ENCODE measurements at places on chromosomes 7 and 10. TPM values are rescaled to one million over a fixed set of nuclear protein-coding genes. Genes with fewer than 3 reads are reported as not detected.

Gene MGMT
- total RNA-seq, result 18.5 TPM

Gene CACNA2D1
- not detected for total RNA-seq

- H3K4me3 ChIP-seq, result no peak overlapping the region
- H3K27ac ChIP-seq, result no peak overlapping the region
- no peak for DNase-seq
- H3K4me1 ChIP-seq, result no peaks in the 10 kb centered on the region
Observed at GRCh38 chr10:73079779-73080541, 16.7 kb downstream of the P4HA1 start.

GRCh38 chr10:127408733-127409132 lies 140.4 kb upstream of the NPS start:
- H3K36me3 ChIP-seq, result no peaks in the 10 kb centered on the region
- H3K4me3 ChIP-seq, result no peak overlapping the region
- no peaks in the 10 kb centered on the region for H3K27me3 ChIP-seq
- H3K4me1 ChIP-seq, result no peaks in the 10 kb centered on the region
- no peak overlapping the region for H3K27ac ChIP-seq

- peaks cover 5% of the 10 kb centered on the region for H3K4me1 ChIP-seq
- peaks cover 3% of the 10 kb centered on the region for H3K36me3 ChIP-seq
- peak; percentile 55 for DNase-seq
- no peaks in the 10 kb centered on the region for H3K27me3 ChIP-seq
- H3K27ac ChIP-seq, result no peak overlapping the region
Observed at GRCh38 chr10:70115948-70116682, 16.5 kb downstream of the AIFM2 start.

- H3K27me3 ChIP-seq, result no peaks in the 10 kb centered on the region
- no peak for DNase-seq
- H3K36me3 ChIP-seq, result peaks cover 6% of the 10 kb centered on the region
- peaks cover 95% of the 10 kb centered on the region for H3K4me1 ChIP-seq
Observed at GRCh38 chr7:131076711-131077181, 250.9 kb upstream of the MKLN1 start.

DNA sequence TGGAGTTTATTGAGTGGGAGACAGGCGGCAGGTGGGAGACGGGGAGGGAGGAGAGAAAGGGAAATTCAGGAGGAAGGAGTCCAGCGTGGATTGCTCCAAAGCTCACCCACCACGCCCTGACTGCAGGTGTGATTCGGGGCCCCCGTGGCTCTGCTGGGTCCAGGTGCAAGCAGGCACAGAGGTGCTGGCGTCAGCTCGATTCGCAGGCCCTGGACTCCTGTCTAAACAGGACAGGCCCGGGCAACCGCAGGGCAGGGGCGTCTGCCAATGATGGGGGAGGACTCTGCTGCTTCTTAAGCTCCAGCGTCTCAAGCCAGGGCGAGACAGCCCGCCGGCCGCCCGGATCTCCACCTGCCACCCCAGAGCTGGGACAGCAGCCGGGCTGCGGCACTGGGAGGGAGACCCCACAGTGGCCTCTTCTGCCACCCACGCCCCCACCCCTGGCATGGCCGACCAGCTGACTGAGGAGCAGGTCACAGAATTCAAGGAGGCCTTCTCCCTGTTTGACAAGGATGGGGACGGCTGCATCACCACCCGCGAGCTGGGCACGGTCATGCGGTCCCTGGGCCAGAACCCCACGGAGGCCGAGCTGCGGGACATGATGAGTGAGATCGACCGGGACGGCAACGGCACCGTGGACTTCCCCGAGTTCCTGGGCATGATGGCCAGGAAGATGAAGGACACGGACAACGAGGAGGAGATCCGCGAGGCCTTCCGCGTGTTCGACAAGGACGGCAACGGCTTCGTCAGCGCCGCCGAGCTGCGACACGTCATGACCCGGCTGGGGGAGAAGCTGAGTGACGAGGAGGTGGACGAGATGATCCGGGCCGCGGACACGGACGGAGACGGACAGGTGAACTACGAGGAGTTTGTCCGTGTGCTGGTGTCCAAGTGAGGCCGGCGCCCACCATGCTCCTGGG lies at the start of gene CALML3:
TSS of gene CALML3 (plus strand) at position 321 of the 920 bp plus-strand sequence. CDS start at position 446, 125 bp downstream.
- no peak within 1 kb of the TSS for H3K4me3 ChIP-seq
- DNase-seq, result no peak
- H3K27ac ChIP-seq, result no peak within 1 kb of the TSS
- no peaks in the 10 kb centered on the region for H3K4me1 ChIP-seq
- H3K36me3 ChIP-seq, result no peaks in the 10 kb centered on the region

Gene SLC16A12
- not detected for total RNA-seq

DNA sequence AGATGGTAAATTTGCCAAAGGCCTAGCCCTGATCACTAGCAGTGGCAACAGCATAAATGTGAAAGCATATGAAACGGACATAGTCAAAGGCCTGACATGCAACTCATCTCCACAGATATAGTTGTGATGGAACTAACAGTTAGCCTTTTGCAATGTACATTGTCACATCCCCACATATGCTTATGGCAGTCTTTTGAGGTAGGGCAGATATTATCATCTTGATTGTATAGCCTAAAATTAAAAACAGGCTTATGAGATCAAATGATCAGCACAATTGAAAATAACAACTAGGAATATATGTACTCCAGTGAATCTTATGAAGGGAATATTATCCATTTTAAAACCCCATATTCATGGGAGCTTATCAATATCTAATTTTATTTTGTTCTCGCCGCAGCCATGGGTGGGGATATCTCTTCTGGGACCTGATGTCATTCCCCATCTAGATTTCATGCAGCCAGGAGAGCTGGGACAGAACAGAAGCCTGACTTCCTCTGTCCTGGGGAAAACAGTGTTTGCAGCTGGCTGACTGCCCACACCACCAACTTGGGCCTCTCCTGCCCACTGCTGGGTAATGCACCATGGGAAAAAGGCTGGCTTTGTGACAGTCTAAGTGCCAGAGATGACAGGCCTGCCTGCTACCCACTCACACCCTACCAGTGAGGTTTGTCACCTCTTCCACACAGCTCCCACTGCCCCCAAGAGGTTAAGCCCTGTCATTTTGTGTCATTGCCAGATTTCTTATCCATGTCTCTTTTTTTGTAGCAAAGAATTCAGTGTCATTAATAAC lies 180.2 kb upstream of the FZD1 start:
- H3K4me3 ChIP-seq, result no peak overlapping the region
- H3K36me3 ChIP-seq, result no peaks in the 10 kb centered on the region
- no peak overlapping the region for H3K27ac ChIP-seq
- H3K27me3 ChIP-seq, result no peaks in the 10 kb centered on the region
- H3K4me1 ChIP-seq, result peaks cover 6% of the 10 kb centered on the region

Gene LIPM
- total RNA-seq, result not detected

GRCh38 chr7:156147104-156147503 lies 334.8 kb upstream of the SHH start:
- no peaks in the 10 kb centered on the region for H3K4me1 ChIP-seq
- H3K27ac ChIP-seq, result no peak overlapping the region
- H3K4me3 ChIP-seq, result no peak overlapping the region
- DNase-seq, result no peak

Gene SFXN3
- 118 TPM for total RNA-seq

DNA sequence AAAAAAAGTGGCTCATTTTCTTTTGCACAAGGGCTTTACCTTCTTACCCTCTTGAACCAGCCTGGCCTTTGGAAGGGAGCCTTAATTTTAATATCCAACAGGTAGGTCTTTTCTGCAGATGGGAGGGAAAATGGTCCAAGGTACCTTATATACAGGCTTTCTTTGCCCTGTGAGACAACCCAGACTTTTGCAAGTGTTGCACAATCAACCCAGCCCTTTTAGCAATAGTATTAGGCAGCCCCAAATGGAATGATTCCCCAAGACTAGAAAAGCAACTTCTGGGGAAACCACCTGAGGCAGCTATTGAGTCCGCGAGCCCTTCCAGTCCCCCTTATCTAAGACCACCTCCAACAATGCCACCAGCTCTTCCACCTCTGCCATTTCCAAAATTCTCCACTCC lies 1138.3 kb downstream of the XPNPEP1 start:
- no peaks in the 10 kb centered on the region for H3K4me1 ChIP-seq
- H3K27me3 ChIP-seq, result no peaks in the 10 kb centered on the region
- H3K27ac ChIP-seq, result no peak overlapping the region
- DNase-seq, result no peak
- no peaks in the 10 kb centered on the region for H3K36me3 ChIP-seq

Gene GOLGA7B
- total RNA-seq, result 7.9 TPM

GRCh38 chr10:12027539-12027938 lies 15.1 kb downstream of the UPF2 start:
- no peak for DNase-seq
- no peaks in the 10 kb centered on the region for H3K27me3 ChIP-seq
- peaks cover 21% of the 10 kb centered on the region for H3K36me3 ChIP-seq
- no peak overlapping the region for H3K4me3 ChIP-seq
- H3K27ac ChIP-seq, result no peak overlapping the region

GRCh38 chr7:153454306-153454705 lies 597.9 kb upstream of the DPP6 start:
- H3K27me3 ChIP-seq, result no peaks in the 10 kb centered on the region
- H3K27ac ChIP-seq, result no peak overlapping the region

DNA sequence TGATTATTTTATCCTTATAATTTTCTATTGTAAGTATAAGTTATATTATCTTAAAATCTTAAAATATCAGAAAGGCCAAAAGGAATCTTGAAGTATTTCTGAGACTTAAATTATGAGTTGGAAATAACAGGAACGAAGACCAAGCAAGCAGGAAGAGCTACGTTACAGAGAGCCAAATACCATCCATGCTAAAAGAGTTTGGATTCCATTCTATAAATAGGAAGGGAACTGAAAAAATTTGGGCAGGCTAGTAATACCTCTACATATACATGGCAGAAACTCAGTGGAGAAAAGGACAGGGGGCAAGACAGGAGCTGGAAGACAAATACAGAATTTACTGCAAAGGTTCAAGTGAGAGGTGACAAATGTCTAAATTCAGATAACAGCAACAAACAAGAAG lies 16.7 kb downstream of the ITGB1 start:
- H3K27me3 ChIP-seq, result no peaks in the 10 kb centered on the region
- no peaks in the 10 kb centered on the region for H3K36me3 ChIP-seq
- H3K4me3 ChIP-seq, result no peak overlapping the region

DNA sequence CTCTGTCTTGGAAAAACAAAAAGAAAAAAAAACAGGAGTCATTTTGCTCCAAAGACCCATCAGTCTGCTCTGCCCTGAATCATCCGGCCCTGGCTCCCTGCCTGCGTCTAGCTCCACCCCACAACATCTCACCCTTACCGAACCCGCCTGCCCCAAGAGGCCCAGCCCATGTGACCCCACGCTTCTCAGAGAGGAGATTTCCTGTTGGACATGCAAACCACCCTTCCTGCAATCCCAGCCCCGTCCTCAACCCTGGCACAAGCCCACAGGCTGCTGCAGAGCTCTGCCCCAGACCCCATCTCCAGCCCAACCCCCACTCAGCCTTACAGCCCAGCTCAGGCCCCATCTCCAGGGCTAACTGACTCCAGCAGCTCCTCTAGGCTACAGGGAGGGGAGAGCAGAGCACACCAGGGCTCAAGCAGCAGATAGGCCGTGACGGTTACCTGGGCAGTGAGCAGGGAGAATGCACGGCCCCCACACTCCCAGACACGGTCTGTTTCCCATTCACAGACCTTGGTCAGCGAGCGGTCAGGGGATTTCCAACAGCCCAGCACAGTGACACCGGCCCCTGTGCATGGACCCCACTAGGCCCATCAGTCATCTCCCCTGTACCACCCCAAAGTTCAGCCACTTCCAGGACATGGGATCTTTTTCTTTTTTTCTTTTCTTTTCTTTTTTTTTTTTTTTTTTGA lies 69.9 kb upstream of the GTF2I start:
- no peaks in the 10 kb centered on the region for H3K4me1 ChIP-seq
- no peaks in the 10 kb centered on the region for H3K27me3 ChIP-seq
- H3K36me3 ChIP-seq, result no peaks in the 10 kb centered on the region
- no peak overlapping the region for H3K4me3 ChIP-seq
- DNase-seq, result no peak

GRCh38 chr10:7547829-7548228 lies 118.9 kb downstream of the ITIH5 start:
- no peaks in the 10 kb centered on the region for H3K4me1 ChIP-seq
- H3K4me3 ChIP-seq, result no peak overlapping the region
- no peaks in the 10 kb centered on the region for H3K27me3 ChIP-seq
- no peaks in the 10 kb centered on the region for H3K36me3 ChIP-seq
- H3K27ac ChIP-seq, result no peak overlapping the region

- no peak overlapping the region for H3K27ac ChIP-seq
- no peaks in the 10 kb centered on the region for H3K36me3 ChIP-seq
- H3K4me3 ChIP-seq, result no peak overlapping the region
- no peak for DNase-seq
- no peaks in the 10 kb centered on the region for H3K27me3 ChIP-seq
Observed at GRCh38 chr7:36692456-36692855, 31.8 kb downstream of the AOAH start.

GRCh38 chr7:47389171-47389922 lies 192.6 kb downstream of the TNS3 start:
- H3K36me3 ChIP-seq, result no peaks in the 10 kb centered on the region
- no peak for DNase-seq
- H3K27ac ChIP-seq, result no peak overlapping the region
- no peaks in the 10 kb centered on the region for H3K27me3 ChIP-seq
- no peaks in the 10 kb centered on the region for H3K4me1 ChIP-seq

- H3K27ac ChIP-seq, result no peak overlapping the region
- no peaks in the 10 kb centered on the region for H3K4me1 ChIP-seq
- no peak overlapping the region for H3K4me3 ChIP-seq
- H3K36me3 ChIP-seq, result no peaks in the 10 kb centered on the region
- H3K27me3 ChIP-seq, result no peaks in the 10 kb centered on the region
Observed at GRCh38 chr7:94301024-94301586, 93.6 kb upstream of the COL1A2 start.

GRCh38 chr10:131911451-131911850 lies 10.6 kb downstream of the PPP2R2D start:
- DNase-seq, result no peak
- H3K4me1 ChIP-seq, result peaks cover 69% of the 10 kb centered on the region
- no peak overlapping the region for H3K4me3 ChIP-seq
- no peak overlapping the region for H3K27ac ChIP-seq
- no peaks in the 10 kb centered on the region for H3K27me3 ChIP-seq
- H3K36me3 ChIP-seq, result peaks cover 11% of the 10 kb centered on the region

GRCh38 chr7:66535414-66536329 lies 93.0 kb upstream of the KCTD7 start:
- no peaks in the 10 kb centered on the region for H3K4me1 ChIP-seq
- no peak for DNase-seq
- no peak overlapping the region for H3K4me3 ChIP-seq

DNA sequence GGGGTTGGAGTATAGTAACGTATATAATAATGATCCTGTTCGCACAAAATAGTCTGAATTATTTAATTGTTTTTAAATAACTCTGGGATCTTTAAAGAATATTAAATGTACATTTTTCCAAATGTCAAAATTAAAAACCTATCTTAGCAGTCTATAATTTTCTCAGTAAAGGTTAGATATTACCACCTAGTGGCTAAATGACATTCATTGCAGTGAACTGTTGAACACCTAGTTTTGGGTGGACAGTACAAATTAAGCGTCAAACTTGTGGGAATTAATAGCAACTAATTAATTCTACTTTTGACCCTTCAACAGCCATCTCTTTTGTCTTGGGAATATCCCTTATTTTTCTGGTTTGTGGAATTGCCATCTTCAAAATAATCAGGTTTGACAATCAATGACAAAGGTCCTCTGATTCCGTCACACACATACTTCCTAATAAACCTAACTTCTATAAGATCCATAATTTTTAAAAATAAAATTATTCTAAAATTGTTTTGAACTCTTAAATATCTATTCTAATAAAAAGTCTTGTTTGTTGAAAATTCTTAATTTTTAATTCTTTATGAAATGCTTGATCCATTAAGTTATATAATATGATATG lies 165.7 kb downstream of the SEMA3D start:
- no peaks in the 10 kb centered on the region for H3K27me3 ChIP-seq
- no peaks in the 10 kb centered on the region for H3K4me1 ChIP-seq
- no peaks in the 10 kb centered on the region for H3K36me3 ChIP-seq
- no peak for DNase-seq

Gene TMEM270
- total RNA-seq, result not detected

- H3K27me3 ChIP-seq, result no peaks in the 10 kb centered on the region
- H3K4me1 ChIP-seq, result no peaks in the 10 kb centered on the region
- H3K36me3 ChIP-seq, result no peaks in the 10 kb centered on the region
Observed at GRCh38 chr10:103640436-103641181, 147.1 kb downstream of the NEURL1 start.

All from CD4-positive, alpha-beta memory T cell (primary cell).